ENCODE measurements at places on chromosomes 11 and 22.

DNA sequence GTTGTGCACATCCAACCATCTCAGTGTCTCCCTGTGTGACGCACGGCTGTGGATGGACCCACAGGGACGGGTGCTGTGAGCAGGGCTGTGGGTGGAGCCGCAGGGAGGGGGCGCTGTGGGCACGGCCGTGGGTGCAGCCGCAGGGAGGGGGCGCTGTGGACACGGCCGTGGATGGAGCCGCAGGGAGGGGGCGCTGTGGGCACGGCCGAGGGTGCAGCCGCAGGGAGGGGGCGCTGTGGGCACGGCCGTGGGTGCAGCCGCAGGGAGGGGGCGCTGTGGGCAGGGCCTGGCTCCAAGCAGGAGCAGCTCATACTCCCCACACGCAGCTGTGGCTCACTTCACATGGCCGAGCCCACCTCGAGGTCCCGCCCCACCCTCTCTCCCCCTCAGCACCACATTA is 6.0 kb upstream of the MAPK11 start:
- no peak for DNase-seq

GRCh38 chr11:1997755-1998154 is at the start of gene H19:
Gene H19 (minus strand): TSS chr11:1997842.
- no peak for DNase-seq

DNA sequence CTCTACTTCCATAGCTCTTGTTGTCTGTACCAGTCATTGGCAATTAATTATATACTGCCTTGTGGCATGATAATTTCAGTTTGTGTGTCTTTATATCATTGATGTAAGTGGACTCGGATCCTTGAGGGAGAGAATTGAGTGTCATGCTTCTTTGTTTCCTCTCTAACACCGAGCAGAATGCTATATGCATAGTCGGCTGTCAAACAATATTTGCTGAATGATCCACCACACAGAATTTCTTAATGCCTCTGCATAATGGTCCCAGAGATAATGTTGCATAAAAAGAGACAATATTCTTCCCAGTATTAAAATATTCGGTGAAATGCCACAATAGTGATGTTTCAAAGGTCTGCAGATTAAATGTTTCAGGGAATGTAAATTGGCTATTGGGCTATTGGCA is 664.8 kb downstream of the NTM start:
- no peak for DNase-seq

DNA sequence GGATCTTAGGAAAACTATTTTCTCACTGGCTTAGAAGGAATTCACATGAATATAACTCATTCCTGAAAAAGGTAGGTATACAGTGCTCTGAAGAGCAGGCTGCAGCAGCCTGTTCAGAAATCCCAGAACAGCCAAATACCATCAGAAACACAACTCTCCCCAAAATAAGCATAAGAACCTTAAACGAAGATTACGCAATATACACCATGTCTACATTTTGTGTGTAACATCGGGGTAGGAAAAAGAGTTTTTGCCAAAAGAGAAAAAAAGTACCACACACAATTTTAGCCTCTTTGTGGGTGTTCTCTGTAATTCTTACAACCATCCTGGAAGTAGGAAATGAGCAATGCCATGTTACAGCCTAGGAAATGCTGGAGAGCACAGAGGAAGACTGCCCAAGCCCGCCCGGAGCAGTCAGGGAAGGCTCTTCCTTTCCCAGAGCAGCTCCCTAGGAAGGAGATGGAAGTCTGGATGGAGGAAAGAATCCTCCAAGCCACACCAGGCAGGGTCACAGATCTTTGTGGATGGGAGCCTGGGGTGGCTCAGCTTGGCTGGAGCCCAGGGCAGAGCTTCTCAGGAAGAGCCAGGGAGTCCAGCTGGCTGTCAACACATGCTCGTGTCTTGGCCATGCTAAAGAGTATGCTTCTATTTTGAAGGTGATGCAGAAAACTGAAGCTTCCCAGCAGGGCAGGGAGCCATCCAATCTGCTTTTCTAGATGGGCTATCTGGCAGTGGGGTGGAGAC is 49.7 kb upstream of the ARFGAP3 start:
- no peak for DNase-seq

- DNase-seq: no peak
These were observed 349.4 kb upstream of the NCAM1 start for GRCh38 chr11:112611771-112612170.

Measured in cortex of kidney (tissue), 1 donor.